Stimulated activated CD4-positive, alpha-beta T cell treated with anti-CD3 and anti-CD28 coated beads, Interleukin-15, amount 100 ng/mL, for 24 hours (primary cell): ENCODE measurements at places on chromosomes 11 and 22.

DNA sequence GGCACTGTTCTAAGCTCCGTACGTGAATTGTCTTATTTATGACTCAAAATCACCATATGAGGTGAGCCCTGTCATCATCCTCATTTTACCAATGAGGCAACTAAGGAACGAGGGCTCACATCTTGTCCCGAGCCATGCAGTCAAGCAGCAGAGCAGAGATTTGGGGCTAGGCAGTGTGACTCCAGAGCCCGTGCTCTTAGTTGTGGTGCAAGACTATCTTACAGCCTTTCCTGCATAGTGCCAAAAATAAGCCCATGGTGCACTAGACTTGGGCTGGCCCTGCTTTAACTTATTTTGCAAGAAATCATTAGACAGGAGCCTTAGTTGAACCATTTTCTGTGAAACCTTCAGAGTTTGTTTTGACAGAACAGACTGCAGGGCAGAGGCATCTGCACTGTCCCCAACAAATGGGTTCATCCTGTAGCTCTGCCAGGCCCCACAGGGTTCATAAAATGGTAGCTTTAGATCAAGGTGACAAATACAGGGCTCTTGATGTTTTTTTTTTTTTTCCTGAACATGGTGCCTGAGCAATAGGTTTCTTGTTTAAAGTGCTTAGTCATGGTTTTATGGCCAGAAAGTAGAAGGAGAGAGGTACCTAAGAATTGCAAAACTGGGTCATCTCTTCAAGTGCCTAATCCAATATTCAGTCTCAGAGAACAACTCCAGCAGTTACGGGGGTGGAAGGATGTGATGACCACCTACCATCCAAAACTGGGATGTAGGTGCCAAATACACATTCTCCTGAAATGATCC is 56.6 kb downstream of the BMAL1 start:
- DNase-seq: no peak

GRCh38 chr22:22720201-22720723 is 75.8 kb downstream of the GGTLC2 start:
- DNase-seq: peak; percentile 58

DNA sequence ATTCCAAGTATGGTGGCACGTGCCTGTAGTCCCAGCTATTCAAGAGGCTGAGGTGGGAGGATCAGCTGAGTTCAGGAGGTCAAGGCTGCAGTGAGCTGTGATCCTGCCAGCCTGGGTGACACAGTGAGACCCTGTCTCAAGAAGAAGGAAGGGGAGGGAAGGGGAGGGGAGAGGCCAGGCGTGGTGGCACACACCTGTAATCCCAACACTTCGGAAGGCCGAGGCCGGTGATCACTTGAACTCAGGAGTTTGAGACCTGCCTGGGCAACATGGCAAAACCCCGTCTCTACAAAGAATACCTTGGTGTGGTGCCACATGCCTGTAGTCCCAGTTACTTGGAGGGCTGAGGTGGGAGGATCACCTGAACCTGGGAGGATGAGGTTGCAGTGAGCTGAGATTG is 145.7 kb downstream of the SHANK2 start:
- no peak for DNase-seq

DNA sequence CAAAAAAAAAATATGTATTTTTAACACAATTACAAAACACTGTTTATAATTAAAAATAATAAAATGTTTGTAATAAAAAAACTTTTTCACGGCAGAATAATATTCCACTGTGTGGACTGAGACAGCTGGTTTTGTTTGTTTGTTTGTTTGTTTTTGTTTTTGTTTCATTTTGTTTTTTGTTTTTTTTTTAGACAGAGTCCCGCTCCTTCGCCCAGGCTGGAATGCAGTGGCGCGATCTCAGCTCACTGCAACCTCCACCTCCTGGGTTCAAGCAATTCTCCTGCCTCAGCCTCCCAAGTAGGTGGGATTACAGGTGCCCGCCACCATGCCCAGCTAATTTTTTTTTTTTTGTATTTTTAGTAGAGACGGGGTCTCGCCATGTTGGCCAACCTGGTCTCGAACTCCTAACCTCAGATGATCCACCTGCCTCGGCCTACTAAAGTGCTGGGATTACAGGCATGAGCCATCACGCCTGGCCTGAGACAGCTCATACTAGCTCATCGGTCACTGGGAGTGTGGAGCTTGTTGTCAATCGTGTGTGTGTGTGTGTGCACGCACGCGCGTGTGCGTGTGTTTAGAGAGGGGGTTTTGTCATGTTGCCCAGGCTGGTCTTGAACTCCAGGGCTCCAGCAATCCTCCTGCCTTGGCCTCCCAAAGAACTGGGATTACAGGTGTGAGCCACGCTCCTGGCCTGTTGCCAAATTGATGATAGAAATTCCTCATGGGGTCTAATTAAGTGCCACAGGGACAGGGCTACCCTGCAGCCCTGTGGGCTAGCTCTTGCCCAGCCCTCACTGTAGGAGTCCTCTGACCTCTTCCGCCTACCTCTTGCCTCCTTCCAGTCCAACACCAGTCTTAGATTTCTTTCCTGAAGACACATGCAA is 7.2 kb upstream of the AIFM3 start:
- DNase-seq: no peak

DNA sequence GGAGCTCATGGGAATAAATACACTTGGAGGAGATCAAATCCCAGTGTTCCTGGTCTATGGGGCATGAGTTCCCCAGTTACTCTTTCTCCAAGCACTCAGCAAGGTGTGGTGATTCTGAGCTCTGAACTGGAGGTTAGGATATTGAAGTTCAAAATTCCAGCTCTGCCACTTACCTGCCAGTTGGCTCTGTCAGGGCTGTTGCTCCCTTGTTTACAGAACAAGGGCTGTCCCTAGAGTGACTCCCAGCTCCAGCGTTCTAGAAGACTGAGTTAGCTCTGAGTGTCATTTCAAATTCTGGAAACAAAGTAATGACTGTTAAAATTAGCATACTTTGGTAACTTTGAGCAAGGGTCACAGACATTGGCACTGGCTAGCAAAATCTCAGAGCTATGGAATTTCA is 69.7 kb upstream of the ZBED5 start:
- no peak for DNase-seq

DNA sequence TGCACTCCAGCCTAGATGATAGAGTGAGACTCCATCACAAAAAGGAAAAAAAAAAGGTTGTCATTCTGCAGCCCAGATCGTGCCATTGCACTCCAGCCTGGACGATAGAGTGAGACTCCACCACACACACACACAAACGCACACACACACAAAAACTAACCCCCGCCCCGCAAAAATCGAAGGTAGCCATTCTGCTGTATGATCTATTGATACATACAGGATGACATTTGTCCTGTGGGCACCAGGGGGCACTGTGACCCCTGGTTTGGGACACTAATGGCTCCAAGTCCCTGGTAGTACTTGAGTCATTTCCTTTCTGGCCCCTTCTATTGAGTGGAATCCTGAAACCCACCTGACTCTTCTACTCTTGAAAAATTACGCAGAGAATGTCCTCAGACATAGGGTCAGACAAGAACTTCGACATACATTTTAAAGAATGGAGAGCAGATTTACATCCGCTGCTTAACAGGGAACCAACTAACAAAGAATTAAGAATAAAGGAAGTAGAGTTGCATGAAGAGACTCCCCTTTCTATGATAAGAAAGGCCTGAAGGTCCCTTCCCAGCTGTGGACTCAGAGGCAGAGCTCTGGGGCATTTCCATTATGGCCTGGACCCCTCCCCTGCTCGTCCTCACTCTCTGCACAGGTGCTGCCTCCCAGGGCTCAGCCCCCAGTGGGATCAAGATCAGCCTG is 35.0 kb upstream of the PRAME start:
- peak; percentile 72 for DNase-seq
